ENCODE measurements at places on chromosomes 7 and 10.

DNA sequence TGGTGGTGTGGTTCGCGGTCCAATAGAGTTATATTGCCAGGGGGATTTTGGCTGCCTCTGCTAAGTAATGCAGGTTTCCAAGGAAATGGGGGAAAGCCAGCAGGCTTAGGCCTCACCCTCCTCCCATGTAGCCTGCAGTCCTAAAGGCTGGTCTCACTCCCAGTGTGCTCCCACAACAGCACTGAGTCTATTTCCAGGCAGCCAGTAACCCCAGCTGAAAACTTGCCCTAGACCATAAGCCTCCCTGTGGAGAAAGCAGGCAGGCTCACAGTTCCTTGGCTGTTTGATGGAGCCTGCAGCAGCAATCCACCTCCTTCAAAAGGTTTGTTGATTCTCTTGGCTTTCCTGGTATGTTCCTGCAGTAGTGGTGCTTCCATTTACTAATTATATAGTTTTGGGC lies 220.0 kb upstream of the ZNF804B start:
- no peak for DNase-seq

DNA sequence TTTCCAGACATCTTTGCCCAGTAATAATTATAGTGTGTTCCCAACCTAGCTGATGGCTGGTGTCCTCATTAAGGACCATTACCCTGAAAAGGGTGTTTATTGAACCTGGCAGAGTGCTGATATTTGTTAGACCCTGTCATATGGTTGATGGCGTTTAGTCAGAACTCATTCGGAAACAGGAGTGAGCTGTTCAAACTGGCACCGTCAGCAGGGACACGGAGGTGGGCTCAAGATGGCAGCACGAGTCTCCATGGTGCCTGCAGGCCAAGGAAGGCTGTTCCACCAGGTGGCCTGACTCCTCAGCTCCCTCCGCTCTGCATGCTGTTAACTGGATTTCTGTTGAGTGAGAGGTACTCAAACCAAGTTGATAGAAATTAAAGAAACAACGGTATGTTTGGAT lies 589.1 kb upstream of the MGMT start:
- no peak for DNase-seq

- DNase-seq: no peak
These were observed 62.3 kb downstream of the ATE1 start for GRCh38 chr10:121865554-121865953.

- no peak for DNase-seq
These were observed 562.3 kb upstream of the COBL start for GRCh38 chr7:51878865-51879264.

- DNase-seq: no peak
These were observed 65.8 kb downstream of the PIP4K2A start for GRCh38 chr10:22648547-22648961.
